Cardiac fibroblast (primary cell): ENCODE measurements at places on chromosomes 4 and X.
A peak's percentile ranks its signal among the peaks of the same experiment; 100 is the strongest.

DNA sequence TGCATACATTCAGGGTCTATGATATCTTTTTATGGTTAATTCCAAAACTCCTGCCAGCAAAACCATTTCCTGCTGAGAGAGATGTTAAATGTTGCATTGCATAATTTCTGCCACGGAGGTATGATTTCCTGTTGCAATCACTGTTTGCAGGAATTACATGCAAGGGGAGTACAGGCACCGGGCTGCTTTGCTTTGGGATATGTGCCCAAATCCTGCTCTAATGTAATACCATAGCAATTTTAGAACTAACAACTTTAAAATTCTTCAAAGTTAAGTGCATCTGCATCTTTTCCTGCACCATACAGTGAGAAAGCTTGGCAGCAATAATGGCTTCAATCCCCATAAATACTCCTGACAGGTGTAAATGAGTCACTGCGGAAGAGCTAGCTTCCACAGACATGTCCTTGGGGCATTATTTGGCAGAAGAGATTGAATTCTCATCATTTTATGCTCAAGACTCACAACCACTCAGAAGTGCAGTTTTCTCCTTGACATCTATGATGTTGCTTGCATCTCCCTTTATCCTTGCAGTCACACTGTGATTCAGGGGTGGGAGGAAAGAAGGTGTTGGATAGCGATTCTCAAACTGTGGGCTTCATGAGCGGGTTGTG, 29.6 kb downstream of the TRIM2 start:
- DNase-seq, result peak; percentile 96

- no peak for DNase-seq
These were observed 86.2 kb upstream of the PCDH10 start for GRCh38 chr4:133062851-133063250.

DNA sequence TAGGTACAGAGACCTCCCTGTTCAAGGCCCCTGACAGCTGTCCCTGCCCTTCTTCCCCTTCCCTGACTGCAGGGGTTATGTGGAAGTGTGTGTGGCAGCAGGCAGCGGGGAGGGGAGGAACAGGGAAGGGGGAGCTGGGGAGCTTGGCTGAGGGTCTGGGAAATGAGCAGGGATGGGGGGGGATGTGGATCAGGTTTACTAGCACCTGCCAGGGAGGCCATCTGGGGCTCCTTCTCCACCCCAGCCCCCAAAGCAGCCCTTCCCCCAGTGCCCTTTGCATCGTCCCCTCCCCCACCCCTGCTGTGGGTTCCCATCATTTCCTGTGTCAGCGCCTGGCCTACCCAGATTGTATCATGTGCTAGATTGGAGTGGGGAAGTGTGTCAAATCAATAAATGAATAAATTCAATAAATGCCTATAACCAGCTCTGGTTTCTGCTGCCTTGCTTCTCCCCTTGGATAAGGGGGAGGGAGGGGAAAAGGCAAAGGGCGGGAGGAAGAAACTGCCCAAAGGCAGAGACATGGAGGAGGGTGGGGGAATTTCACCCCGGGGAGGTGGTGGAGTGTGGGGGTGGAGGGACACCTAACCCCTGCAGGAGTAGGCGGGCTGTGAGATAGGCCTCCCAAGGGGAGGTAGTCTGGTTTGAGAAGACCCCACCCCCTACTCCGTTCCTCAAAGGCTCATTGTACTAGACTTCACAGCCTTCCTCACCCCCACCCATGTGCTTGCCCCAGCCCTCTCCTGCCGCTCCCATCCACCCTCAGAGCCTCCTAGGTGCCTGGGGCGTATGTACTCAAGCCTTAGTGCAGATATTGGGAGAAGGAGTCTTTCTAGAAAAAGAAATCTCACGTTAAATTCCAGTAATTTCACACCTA, 3.2 kb downstream of the CXorf65 start:
- DNase-seq, result no peak

GRCh38 chr4:165631208-165631894, 241.7 kb upstream of the TLL1 start:
- peak; percentile 15 for DNase-seq

GRCh38 chr4:10276152-10276551, 159.6 kb upstream of the WDR1 start:
- DNase-seq, result no peak

- DNase-seq, result peak; percentile 61
These were observed 20.6 kb downstream of the ZDHHC9 start for GRCh38 chrX:129823115-129823514.

DNA sequence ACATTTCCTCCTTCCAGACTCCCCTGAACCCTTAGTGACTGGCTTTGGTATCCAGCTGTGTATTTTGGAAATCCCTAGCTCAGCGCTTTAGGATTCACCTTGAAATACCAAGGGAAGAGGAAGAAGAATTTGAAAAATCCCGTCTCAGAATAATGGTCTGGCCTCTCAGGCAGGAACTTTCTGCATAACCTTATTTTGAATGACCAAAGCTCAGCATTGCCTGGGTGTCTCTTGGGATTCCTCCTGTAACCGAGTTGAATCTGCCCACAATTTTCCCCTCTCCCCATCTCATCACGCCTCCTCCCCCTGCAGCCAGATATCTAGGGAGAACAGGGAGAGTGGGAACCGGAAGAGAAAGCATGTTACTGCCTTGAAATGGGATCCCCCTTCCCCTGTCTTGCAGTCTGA, 116.2 kb downstream of the SMIM20 start:
- DNase-seq, result no peak

GRCh38 chr4:112523008-112523721, 7.2 kb upstream of the NEUROG2 start:
- DNase-seq, result peak; percentile 26

DNA sequence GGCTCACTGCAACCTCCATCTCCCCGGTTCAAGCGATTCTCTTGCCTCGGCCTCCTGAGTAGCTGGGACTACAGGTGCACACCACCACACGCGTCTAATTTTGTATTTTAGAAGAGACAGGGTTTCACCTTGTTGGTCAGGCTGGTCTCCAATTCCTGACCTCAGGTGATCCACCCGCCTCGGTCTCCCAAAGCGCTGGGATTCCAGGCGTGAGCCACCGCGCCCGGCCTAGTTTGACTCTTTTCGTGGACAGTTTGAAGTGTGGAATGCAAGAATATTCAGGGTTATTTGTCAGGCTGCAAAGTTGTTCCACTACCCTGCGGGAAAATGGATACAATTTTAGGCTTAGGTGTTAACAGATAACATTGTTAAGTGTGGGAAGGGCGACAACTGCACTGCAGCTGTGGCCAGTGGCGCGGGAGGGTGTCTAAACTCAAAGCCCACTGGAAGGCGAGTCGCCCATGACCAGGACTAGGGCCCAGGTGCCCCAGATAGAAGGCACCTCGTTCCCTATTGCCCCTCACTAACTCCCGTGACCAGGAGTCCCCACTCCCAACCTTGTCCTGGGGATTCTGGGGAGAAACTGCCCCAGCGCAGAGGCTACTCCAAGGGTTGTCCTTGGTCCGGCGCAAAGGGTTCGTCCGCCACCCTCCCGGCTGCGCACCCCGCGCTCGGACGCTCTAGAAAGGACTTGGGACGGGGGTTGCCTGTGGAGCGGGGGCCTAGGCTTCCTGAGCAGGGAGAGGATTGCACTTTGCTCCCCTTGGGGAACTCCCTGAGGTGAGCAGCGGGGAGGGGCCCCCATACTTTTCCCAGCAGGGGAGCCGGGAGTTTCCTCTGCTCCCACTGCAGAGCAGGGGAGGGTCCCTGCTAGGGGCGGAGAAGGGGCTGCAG, 1.1 kb upstream of the CD99 start:
- no peak for DNase-seq

DNA sequence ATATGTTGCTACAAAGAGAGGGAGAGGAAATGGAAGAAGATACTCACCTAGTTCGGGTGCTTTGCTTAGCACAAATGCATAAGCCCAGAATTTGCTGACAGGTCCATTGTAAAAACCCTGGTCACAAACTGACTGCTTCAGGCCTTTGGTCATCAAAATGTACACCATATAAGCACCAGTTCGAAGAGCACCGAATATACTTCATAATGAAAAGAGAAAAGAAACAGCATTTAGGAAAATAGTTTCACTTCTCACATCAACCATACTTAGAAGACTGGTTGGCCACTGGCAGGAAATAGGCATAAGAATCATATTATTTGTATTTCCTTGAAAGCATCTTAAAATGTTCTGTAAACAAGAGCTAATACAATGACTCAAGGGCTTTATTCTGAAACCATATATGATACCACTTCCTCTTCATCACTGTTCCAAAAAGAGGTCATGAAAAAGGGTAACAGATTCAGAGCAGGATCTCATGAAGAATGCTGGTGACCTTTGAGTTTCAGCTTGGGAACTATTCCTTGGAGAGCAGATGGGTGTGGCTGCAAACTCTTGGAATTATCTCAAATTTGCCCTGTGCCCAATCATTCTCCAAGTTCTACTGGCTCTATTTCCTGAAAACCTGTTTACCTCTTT, 138.7 kb downstream of the ELOVL6 start:
- DNase-seq, result peak; percentile 59

DNA sequence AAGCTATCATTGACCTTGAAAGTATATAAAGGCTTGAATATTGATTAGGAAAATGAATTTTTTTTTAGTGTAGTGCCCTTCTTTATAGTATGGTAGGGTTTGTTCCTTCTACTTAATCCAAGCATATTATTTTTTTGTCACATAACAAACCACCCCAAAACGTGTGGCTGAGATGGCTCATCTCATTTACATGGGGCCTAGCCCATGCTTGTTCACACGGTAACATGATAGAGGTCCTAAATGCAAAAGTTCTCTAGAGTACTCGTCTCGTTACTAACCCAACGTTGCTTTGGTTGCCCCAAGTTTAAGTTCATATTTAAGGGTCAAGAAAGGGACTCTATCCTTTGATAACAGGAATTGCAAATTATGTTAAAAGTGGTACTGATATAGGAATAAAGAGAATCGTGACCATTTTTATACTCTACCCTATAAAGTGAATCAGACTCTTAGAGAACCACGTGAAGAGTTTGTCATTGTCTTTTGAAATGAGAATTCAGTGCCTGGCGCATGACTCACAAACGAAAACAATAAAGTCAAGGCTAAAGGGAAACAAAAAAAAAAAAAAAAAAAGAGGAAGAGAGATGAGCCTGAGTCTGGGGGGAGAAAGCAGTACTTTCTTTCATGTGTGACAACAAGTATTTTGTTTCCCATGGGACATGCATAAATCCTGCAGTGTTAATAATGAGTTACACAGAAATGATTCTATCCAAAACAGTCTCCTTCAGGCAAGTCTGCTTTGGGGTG, 402.8 kb upstream of the NWD2 start:
- DNase-seq, result no peak
